Stimulated activated CD8-positive, alpha-beta memory T cell treated with anti-CD3 and anti-CD28 coated beads, Interleukin-4, amount 100 ng/mL, for 1 hour (primary cell): ENCODE measurements at places on chromosomes 3 and 15.

GRCh38 chr3:141542202-141542969, 55.6 kb downstream of the RASA2 start:
- no peak for DNase-seq

DNA sequence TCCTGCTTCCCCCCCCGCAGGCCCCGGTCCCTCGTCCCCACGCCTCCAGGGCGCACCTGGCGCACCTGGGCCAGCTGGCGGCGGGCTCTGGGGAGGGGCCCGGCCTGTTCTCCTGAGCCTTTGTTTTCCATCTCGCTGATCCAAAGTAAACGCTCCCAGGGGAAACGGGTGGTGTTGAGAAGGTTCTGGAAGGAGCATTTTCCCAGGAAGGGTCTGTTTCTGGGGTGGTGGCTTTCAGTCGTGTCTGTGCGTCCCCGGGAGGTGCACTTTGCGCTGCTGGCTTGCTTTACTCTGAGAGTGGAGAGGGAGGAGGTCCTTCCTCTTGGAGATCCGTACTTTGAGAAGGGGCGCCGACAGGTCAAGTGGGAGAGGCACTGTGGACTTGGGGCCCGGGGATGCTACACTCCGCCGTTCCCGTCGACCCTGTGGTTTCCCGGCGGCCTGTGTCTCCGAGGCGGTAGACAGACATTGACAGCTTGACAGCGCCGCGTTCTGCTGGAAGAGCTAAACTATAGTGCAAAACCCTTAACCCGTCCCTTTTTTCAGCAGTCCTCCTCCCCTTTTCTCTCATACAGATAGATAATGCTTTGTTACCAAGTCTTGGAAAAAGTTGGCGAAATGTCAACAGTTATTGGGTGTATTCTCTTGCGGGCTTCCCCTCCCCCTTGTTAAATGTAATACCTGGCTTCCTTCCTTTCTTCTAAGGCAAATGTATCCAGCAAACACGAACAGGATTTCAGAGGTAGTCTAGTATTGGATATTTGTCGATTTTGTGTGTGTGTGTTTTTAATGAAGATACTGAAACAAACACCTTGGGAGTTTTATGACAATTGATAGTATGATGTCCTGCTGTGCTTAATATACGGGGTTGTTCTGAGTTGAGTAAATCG, 6.5 kb downstream of the TPM1 start:
- peak; percentile 13 for DNase-seq

DNA sequence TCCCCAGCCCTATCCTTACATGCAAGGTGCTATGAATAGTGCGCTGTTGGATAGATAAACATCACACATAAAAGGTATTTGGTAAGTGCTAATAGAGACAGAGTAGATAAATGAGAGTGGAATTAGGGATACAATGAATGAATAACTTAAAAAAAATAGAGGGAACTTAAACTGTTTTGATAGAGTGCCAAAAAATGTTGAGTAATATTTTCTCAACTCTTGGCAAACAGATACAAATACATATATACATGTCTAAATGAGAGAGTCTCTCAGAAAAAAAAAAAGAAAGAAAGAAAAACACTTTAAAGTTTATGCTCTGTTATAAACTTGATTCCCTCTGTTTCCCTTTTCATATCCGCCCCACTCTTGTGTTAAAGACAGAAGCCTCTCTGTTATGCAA, 667.4 kb downstream of the ROBO2 start:
- DNase-seq: no peak

- DNase-seq: no peak
Observed at GRCh38 chr15:35696767-35697231, 150.8 kb upstream of the DPH6 start.

GRCh38 chr3:59191651-59192050, 141.8 kb upstream of the CFAP20DC start:
- DNase-seq: no peak

- no peak for DNase-seq
Observed at GRCh38 chr3:24137958-24138875, 193.1 kb downstream of the NR1D2 start.

DNA sequence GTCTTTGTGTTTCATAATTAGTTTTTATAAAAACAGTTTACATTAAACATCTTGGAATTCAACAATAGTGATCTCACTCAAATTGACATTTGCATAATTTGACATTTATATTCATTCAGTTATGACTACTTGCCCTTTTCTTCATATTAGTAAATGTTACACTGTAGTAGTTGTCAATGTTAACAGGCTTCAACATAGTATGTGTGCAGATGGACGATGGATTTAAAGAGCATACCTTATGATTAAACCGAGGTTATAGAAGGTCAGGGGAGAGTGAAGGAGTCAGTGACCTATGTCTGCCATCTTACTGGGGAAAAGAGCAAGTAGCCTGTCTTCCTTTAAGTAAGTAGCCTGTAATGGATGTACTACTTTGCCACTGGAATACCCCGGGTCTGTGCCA, 8.5 kb upstream of the CCNB2 start:
- no peak for DNase-seq

GRCh38 chr3:63892773-63893352, 19.3 kb downstream of the SCAANT1 start:
- no peak for DNase-seq

DNA sequence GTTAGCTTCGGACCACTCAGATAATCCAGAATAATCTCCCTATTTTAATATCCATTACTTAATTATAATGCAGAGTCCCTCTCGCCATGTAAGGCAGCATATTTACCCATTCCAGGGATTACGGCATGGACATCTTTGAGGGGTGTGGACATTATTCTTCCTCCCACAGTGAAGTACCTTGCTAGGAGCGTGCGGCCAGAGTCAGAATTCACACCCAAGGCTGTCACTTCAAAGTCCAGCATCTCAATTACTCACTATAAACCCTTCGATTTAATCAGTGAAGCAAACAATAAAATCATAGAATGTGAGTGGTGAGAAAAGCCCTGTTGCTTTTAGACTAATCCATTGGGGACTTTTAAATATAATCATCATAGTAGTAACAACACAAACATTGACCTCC, 11.6 kb downstream of the SEMA6D start:
- DNase-seq: no peak

DNA sequence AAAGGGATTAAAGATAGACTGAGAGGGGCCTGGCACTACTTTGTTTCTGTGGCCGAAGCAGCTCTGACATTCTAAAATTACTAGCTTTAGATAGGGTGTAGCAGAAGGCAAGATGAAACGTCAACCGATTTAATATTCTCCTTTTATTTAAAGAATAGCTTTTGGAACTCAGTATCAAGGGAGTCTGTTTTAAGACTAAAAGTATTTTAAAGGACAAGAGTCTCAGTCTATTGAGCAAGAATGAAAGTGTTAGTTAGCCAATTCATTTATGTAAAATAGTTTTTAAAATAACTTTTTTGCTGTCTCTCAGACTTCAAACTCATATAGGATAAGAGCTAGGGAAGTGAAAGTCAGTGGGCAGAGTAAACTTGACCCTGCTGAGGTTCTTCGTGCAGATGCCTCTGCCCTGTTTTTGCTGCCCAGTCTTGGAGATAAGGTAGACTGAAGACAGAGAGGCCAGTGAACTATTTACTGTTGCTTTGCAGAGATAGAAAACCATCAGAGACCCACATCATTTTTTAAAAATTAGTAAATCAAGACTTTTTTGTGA, 1090.9 kb downstream of the ROBO2 start:
- no peak for DNase-seq
